CD4-positive, alpha-beta memory T cell (primary cell): ENCODE measurements at places on chromosomes 2 and 18. TPM values are rescaled to one million over a fixed set of nuclear protein-coding genes. Genes with fewer than 3 reads are reported as not detected.

SLC30A3 gene
- total RNA-seq: not detected

HOXD1 gene
- not detected for total RNA-seq

C1QL2 gene
- total RNA-seq: not detected

CHRND gene
- not detected for total RNA-seq

ZBTB7C gene
- total RNA-seq: not detected

XPO1 gene
- total RNA-seq: 174 TPM

ARMC9 gene
- total RNA-seq: 1.1 TPM

CLEC4F gene
- not detected for total RNA-seq
